ENCODE measurements at places on chromosomes 12 and 14.

DNA sequence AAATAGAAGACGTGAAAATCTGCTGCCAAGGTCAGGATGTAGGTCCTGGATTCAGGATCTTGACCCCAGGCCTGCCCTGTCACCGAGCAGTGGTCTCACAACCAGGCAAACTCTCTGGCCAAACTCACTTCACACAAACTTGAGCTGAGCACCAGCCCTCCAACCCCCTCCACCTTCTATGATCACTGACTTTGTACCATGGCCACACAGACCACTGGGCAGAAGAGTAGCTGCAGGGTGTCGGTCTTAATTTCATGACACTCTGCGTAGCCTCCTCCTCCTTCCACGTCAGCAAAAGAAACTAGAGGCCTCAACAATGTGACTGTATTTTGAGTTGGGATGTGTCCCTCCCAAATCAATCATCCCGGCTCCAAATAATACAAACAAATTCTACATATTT is 7.2 kb upstream of the TBX3 start:
- no peak for DNase-seq

DNA sequence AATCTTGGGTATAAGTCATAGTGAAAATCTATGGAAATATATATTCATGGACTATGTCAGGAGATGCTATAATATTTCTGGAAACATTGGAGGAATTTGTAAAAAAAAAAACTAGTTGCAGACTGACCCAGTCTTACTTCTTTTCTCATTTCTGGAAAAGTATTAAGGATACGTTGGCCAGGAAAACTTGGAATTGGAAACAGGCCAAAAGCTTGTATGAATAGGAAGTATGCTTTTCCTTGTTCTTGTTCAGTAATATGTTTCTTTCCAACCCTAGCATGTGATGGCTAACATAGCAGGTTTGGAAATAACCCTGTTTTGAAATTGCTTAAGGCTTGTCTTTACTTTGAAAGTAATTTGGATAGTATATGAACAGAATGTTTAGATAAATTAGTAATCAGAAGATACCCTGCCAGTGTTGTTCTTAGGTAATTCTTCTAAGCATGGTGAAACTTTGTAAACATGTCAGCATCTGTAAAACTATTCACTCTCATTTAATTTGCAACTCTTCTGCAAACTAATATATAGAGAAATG is 316.2 kb downstream of the NPAS3 start:
- DNase-seq: no peak

- no peak for DNase-seq
Measured at GRCh38 chr12:68340404-68341270, 8.5 kb upstream of the MDM1 start.

DNA sequence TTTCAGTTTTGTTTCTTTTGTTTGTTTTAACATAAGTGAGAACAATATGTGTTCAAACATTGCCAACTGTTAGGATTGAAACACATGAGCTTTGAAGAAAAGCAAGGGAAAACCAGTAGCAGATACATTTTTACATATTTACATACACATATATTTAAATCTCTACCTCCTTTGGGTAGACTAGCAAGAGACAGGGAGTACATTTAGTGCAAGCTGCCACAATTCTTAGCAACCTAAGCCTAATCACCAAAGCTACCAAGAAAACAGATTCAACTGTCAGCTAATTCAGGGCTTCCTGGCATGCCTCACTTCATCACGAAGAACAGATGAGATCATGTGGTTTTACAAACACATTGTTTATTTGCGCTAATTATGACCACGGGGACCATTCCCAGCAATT is 143.1 kb downstream of the PRIMA1 start:
- no peak for DNase-seq

DNA sequence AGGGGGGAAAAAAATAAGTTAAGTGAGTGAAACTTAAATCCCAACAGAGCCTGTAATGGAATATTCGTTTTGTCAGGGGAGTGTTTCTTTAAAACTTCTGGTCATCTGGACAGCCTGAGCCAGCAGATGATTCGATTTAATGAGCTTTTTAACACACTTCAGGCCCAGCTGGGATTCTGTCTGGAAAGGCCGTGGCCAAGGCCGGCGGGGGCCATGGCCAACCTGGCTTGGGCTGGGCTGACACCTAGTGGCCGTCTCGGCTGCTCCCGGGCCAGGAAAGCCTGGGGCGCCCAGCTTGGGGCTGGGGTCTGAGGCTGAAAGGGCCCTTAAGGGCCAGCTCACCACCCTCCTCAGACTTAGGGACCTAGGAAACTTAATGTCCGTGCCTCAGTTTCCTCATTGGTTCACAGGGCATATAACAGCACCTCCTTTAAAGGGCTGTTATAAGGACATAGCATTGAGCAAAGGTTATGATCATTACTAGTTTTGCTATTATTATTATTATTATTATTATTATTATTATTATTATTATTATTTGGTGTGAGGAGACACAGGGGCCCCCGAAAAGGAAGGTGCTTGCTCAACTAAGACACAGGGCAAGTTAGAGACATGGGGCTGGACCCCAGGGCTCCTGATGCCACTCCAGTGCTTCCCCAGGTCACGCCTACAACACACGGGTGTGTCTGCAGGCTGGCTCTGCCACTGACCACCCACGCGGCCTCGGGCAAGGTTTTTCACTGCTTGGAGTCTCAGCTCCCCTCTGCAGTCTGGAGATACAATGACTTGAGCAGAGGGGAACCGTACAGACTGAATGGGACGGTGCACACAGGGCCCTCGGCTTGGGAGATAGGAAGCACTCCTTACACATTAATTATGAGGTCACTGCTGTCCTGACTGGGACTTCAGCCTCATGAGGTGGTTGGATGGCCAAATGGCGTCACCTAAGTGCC is 84.0 kb downstream of the SYNE3 start:
- peak; percentile 69 for DNase-seq

DNA sequence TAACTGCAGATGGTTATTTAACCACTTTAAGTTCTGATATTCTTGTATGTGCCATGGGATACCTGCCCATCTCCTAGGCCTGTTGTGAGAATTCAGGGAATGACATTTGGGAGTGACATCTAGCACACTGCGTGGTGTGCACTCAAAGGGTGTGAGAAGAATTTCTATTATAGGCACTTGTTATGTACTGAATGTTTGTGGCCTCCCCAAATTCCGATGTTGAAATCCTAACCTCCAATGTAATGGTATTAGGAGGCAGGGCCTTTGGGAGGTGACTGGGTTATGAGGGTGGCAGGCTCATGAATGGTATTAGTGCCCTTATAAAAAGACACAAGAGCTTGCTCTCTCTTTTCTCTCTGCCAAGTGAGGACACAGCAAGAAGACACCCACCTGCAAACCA is 27.6 kb downstream of the VCPKMT start:
- no peak for DNase-seq

GRCh38 chr14:72646861-72647528 is 246.9 kb downstream of the DPF3 start:
- DNase-seq: no peak

DNA sequence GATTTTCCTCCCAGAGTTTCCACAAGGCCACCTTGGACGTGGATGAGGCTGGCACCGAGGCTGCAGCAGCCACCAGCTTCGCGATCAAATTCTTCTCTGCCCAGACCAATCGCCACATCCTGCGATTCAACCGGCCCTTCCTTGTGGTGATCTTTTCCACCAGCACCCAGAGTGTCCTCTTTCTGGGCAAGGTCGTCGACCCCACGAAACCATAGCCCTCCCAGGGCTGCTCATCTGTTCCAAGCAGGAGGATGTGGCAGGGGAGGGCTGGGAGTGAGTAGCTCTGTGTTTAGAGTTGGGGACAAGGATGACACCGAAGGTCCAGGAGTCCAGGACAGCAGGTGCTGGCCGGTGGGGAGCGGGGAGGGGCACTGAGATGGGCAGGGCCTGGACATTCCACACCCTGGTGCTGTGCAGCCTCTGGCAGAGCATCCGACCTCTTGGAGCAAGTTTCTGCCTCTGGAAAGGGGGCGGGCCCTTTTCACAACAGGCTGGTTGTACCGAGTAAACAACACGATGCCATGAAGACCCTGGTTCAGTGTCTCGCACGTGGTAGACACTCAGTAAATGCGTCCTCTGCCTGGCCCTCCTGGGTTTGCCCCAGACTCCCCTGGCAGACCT is 8.2 kb downstream of the SERPINA4 start:
- DNase-seq: no peak

DNA sequence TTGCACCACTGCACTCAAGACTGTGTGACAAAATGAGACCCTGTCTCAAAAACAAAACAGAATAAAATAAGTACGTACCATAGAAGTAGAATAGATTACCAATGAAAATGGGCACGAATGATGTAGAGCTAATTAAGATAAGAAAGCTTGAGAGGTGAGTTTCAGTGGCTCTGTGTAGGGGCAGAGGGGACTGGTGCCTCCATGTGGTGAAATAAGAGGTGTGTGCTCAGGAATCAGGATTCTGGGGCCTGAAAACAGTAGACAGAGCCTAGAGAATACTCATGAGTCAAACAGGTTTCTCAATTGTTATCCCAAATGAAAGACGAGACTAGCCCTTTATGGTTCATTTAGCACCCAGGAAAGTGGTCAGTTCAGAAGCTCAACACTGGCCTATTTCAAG is 1145.1 kb downstream of the FLRT2 start:
- DNase-seq: no peak

GRCh38 chr14:60151715-60152114 is 13.5 kb downstream of the DHRS7 start:
- DNase-seq: no peak

GRCh38 chr12:102169922-102170621 is 27.6 kb downstream of the PMCH start:
- peak; percentile 15 for DNase-seq

DNA sequence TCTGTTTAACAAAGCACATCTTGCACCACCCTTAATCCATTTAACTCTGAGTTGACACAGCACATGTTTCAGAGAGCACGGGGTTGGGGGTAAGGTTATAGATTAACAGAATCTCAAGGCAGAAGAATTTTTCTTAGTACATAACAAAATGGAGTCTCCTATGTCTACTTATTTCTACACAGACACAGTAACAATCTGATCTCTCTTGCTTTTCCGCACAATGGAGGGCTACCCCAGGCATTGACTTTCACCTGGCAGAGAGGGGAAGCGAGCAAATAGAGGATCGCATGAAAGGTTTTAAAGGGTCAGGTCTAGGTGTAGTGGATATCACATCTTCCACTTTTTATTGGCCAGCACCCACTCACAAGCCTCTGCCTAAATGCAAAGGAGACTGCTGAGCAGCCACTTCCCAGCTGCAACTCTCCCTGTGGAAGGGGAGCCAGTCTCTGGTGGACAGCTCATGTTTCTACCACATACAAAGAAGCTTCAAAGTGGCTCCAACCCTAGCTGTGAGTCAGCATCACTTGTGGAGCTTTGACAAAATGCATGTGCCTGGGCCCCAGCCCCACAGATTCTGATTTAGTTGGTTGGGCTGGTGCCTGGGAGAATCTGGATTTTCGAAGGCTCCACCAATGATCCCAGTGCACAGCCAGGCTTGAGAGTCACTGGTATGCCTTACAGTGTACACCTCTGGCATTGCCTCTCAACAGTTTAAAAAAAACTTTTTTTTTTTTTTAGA is 7.2 kb upstream of the FNTB start:
- peak; percentile 57 for DNase-seq

GRCh38 chr12:112188130-112188830 is 62.9 kb downstream of the TRAFD1 start:
- DNase-seq: no peak

DNA sequence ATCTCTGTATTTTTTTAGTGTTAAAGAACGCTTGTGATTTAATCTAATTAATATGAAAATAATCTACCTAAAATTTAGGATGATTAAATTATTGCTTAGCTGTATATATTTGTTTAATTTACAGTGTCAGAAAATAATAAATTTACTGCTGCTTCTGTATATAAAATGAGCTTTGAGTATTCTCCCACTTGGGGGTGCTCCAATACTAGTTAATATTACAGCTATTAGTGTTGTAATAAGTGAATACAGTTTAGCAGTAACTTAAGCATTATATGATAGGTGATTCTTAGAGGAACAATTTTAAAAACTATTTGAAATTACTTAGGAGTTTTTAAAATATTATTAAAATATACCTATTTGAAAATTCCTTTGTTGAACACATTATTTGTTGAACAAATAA is 62.2 kb downstream of the PAPOLA start:
- no peak for DNase-seq

- DNase-seq: no peak
Measured at GRCh38 chr12:76506149-76506548, 53.4 kb downstream of the OSBPL8 start.

- DNase-seq: no peak
Measured at GRCh38 chr14:37669242-37669641, 73.8 kb downstream of the TTC6 start.

GRCh38 chr14:33370426-33370825 is 431.7 kb downstream of the NPAS3 start:
- no peak for DNase-seq

DNA sequence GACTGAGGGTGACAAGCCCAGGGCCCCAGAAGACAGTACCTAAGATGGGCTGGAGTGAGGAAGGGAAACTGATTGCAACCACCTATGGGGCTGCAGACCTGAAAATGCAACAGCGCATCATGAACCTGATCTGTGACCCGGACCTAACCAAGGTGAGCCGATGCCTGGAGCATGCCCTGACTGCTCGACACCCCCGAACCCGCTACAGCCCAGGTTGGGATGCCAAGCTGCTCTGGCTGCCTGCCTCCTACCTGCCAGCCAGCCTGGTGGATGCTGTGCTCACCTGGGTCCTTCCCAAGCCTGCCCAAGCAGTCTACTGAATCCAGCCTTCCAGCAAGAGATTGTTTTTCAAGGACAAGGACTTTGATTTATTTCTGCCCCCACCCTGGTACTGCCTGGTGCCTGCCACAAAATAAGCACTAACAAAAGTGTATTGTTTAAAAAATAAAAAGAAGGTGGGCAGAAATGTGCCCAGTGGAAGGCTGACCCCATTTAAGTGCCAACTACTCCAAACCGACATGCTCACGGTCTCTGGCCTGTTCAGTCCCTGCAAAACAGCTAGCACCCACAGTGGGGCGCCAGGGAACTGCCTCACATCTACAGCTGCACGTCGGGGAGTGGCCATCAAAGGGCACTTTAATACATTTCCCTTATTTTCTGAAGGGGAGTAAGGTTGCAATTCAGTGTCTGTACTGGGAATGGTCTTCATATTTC is 4.2 kb downstream of the RDH5 start:
- DNase-seq: peak; percentile 81

GRCh38 chr14:52399104-52399503 is 85.0 kb downstream of the PTGER2 start:
- no peak for DNase-seq
